ENCODE measurements at places on chromosomes 13 and 19. TPM values are rescaled to one million over a fixed set of nuclear protein-coding genes. Genes with fewer than 3 reads are reported as not detected.

DNA sequence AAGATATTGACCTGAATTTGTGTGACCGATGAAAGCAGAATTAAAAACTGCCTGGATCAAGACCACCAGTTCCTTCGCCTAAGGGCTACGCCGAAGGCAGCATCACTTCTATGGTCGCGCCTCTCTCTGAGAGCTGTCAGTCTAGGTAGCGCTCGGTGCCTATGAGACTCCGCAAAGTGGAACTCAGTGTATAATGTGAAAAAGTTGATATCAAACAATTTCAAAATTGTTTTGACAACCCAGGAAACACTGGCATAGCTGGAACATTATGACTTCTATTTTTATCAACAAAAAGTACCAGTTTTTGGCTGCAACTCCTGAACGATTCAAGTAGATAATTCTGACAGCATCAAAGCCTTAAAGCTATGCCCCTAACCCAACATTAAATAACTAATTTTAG is 223.6 kb downstream of the MYO16 start:
- DNase-seq, result no peak

GRCh38 chr19:44800461-44800860 is 8.4 kb upstream of the BCAM start:
- DNase-seq, result peak; percentile 54

DNA sequence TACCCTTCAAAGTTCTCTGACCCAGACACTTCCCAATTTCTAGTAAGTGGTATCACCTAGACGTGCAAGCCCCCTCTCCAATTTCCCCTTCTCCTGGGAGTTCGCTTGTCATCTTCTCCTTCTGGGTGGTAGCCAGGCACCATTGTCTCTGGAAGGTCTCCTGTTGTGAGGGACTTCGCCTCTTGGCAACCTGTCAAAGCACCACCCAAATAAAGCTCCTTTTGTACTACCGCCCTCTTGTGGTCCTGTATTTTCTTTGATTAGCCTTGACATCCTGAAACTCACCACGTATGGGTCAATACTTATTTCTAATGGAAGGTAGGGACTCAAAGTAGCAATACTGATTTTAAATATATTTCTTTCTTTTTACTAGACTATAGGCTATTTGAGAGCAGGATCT is 8.2 kb downstream of the GPC5 start:
- DNase-seq, result peak; percentile 22

Gene KLK12
- total RNA-seq, result not detected

Gene SACS
- 160 TPM for total RNA-seq

Gene APOE
- total RNA-seq, result 38.3 TPM

Measured in renal cortical epithelial cell (primary cell).